Erythroblast (primary cell): ENCODE measurements at places on chromosomes 4 and X.

DNA sequence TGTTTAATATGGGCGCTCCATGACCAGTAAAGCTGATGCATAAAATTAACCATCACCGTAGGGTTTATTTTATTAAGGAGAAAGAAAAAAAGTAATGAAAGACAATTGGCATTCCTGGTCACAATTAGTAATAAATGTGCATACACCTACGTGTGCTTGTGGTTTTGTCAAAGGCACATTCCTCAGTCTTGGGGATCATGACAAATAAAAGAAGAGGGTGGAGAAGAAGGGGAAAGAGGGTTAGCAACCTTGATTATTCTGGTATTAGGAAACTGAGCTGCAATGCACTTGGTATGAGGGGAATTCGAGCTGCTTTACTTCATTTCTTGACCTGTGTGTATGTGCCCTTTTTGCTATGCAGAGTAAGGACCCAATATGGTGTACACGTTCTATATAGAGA lies 1798.3 kb upstream of the PCDH7 start:
- no peak for DNase-seq

GRCh38 chrX:69073241-69073640 lies 92.0 kb downstream of the PJA1 start:
- no peak for DNase-seq

- peak; percentile 33 for DNase-seq
Observed at GRCh38 chr4:55808186-55808585, 11.4 kb upstream of the EXOC1L start.

- DNase-seq: peak; percentile 21
Observed at GRCh38 chr4:16794816-16795445, 103.5 kb downstream of the LDB2 start.

- DNase-seq: no peak
Observed at GRCh38 chrX:19176901-19177630, 54.8 kb upstream of the ADGRG2 start.

GRCh38 chrX:42437211-42437610 lies 340.8 kb downstream of the PPP1R2C start:
- no peak for DNase-seq
